ENCODE measurements at places on chromosomes 3 and 15.

DNA sequence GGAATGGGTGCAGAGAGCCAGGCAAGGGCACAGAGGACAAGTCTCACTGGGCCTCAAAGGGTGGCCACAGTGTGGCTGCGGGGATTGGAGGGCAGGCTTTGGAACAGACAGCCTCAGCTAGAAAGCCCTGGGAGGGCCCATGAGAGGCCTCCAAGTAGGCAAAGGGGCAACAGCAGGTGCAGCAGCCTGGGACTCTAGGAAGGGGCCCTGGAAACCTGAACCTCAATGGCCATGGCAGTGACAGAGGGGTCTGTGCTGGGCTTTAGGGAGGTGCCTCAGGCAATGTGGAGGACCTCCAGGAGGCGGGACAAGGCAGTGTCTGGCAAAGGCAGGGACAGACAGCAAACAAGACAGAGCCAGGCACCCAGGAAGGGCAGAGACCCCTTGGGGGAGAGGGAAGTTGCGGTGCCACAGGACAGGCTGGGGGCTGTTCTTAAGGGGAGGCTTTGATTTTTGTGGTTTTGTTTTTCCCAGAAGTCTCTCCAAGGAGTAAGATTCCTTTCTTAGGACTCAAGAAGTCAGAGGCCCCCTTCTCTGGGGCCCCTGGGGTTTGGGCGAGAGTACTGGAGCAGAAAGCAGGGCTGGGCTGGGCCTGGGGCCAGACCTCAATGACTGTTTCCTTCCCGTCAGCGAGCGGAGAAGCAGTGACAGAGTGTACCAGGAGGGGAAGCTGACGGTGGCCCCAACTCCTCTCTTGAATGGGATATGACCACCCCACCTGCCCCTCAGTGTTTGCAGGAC, 9.7 kb downstream of the STOML1 start:
- DNase-seq = no peak

- DNase-seq = no peak
Measured at GRCh38 chr15:26231096-26231495, 368.0 kb upstream of the ATP10A start.

GRCh38 chr15:33200444-33200843, 5.9 kb upstream of the FMN1 start:
- DNase-seq = no peak

- DNase-seq = no peak
Measured at GRCh38 chr3:130582457-130583153, 65.6 kb downstream of the COL6A6 start.

DNA sequence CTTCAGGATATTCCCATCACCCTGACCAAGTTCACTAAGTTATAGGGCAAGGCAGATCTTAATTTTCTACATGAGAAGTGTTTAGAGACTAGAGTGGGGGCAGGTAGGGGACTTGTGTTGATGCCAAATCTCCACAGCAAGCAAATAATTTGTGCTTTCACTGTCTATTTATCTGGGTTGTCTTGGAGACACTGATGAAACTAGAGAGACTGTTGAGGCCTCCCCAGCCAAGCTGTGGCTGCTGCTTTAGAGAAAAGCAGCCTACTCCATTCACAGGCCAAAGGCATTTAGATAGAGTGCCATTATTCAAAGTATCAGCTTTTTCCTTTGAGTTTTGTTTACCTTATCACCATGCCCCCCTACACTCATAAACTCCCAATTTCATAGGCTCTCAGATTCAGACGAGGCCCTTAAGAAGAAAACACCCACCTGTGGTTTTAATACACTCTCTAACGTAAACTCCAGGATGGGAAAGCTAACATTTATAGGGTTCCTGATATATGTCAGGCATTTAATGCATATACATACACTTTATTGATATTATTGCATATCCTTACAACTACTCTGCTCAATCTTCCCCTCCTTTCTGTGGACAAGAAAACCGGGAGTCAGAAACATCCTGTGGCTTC, 130.4 kb upstream of the FOXB1 start:
- no peak for DNase-seq

DNA sequence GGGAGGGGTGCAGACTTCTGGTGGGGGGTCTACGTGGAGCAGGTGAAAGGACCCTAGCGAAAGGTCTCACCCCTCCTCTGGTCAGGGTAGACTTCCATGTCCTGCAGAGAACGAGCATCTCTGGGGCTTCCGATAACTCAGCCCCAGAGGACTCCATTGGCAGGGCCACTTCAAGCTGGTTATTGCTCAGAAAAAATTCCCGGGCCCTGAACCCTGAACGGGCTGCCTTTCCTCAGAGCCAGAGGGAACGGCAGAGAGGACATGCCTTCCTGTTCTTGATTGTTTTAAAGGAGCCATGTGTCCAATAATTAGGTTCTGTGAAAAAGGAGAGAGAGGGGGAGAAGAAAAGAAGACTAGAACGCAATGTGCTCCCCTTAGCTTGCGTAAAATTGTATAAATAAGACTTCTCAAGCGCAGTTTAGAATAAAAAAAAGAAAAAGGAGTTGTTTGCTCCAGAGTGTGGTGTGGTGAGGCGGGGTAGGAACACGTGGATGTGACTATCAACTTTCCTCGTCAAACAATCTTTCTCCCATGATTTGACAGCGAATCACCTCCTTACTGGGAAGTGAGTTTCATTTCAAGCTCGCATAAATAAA, 193.4 kb upstream of the UBE2E1 start:
- no peak for DNase-seq

- DNase-seq = no peak
Measured at GRCh38 chr15:101242999-101243336, 8.9 kb downstream of the CHSY1 start.

GRCh38 chr3:186060222-186060621, 48.7 kb downstream of the ETV5 start:
- DNase-seq = no peak

DNA sequence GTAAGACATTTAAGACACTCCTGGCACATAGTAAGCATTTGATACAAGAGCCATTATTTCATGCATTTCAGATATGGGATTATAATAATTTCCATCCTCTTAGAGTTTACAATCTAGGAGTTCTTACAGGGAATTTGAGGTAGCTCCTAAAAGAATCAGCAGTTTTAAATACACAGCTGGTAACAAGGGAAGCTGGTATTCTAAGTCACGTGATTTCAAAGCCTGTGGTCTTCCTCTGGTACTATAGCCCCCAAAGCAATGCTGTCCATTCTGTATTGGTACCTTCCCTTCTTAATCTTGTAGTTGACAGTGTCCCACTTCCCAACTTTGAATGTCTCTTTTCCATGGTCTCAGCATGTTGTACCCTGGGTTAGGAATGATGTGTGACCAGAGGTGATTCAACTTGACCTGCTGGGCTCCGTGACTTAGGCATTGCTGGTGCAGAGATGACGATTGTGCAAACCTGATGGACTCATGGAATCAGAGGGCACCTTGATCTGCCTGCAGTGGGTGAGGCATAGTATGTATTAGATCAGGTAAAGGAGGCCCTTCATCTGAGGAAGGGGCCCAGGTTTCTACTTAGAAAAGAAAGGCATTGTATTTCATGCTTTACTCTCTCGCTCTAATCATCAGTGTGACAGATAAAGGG, 122.9 kb downstream of the AKAP13 start:
- no peak for DNase-seq

DNA sequence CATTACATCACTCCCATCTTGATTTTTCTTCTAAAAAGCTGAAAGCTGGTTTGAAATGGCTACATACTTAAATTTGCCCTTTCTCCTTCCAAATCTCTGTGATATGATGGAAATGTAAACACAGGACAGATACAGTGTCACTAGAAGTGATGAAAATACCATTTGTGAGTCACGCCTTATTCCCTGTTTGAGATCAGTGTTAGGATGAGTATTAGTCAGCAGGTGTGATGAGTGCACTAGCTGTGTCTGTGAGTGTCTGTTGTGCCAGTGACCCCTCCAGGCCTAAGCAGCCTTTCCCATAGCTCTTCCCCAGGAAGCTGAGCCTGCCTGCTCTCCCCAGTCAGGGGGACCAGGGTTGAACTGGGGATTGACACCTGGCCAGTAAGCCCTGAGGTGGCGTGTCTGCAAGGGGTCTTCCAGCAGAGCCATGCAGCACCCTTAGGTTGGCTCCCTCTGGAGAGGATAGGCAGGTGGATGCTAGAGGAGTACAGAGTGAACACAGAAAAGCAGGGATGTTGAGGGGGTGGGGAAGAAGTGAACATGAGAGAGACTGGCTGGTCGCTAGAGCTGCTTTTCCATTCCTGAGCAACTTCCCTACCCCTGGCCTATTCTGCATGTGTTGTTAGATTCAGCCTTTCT, 92.0 kb downstream of the PDE8A start:
- no peak for DNase-seq

DNA sequence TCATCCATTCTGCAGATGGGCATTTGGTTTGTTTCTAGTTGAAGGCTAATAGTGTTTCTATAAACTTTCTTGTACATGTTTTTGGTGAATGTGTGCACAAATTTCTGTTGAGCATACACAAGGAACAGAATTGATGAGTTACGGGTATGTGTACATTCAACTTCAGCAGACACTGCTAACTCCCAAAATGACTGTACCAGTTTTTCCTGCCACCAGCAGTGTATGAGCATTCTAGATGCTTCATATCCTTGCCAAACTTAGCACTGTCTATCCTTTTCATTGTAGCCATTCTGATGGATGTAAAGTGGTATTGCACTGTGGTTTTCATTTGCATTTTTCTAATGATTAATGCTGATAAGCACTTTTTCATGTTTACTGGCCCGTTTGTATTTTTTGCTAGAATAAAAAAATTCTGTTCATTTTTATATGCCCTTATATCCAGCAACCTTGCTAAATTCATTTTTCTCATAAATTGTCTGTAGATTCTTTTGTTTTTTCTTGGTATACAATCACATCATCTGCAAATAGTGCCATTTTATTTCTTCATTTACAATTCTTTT, 110.2 kb downstream of the ATP1B3 start:
- DNase-seq = no peak

- no peak for DNase-seq
Measured at GRCh38 chr3:156643729-156644389, 30.5 kb upstream of the TIPARP start.

GRCh38 chr3:149170672-149171071, 41.2 kb downstream of the HPS3 start:
- no peak for DNase-seq

DNA sequence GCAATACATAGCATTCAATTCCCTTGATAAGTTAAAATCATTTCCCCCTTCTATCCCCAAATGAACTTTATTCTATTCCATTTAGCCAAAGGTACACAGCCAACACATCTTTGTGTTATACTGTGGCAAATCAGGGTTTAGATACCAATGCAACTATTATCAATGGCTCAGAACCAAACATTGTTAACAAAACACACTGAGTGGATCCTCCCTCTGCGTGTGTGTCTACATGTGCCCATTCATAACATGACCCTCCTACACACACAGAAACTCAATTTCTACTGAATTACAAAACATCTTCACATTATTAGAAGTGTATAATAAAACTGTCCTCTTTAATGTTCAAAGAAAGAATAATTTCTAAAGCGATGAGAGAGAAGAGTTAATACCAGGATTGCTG, 1.3 kb downstream of the TTBK2 start:
- DNase-seq = no peak
